ENCODE measurements at places on chromosomes 16 and 17.

DNA sequence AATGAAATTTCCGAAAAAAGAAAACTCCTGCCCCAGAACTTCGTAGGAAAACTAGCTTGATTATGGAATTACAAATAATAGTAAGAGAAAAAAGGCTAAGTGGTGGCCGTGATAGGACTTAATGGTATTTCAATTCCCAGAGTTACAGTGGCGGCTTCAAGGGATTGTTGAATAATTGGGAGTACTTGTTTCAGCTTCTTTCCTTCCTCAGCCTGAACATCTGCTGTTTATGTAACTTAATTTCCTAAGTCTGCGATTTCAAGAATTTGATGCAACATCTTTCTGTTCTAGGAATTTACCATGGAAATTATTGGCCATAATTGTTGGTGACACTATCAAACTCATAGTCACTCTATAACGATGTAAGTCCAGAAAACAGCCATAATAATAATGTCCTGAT lies 684 bp upstream of the APPBP2 start:
- peak; percentile 25 for DNase-seq

- DNase-seq, result peak; percentile 98
Observed at GRCh38 chr16:3945751-3946603, 65.5 kb upstream of the CREBBP start.

DNA sequence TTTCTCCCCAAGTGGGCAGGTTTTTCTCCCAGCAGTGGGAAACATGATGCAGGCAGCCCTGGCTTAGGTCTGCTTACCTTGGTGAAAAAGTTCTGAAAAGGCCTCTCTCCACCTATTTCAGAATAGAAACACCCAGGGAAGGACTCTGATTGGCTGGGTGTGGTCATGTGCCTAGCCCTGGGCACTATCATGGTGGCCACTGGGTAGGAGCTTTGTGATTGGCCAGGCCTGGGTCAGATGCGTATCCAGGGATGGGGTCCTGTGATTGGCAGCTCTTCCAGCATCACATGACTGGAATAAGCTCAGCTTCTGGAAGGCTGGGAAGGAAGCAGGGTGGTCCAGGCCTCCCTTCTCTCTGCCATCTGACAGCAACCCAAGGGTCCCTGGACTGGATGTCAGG lies 53.5 kb downstream of the ZDHHC7 start:
- no peak for DNase-seq

GRCh38 chr17:68832109-68832802 lies 122.9 kb downstream of the ABCA8 start:
- DNase-seq, result no peak

- DNase-seq, result peak; percentile 54
Observed at GRCh38 chr17:16942141-16943031, 29.5 kb downstream of the TNFRSF13B start.

- peak; percentile 6 for DNase-seq
Observed at GRCh38 chr16:51184702-51185433, 33.8 kb upstream of the SALL1 start.

DNA sequence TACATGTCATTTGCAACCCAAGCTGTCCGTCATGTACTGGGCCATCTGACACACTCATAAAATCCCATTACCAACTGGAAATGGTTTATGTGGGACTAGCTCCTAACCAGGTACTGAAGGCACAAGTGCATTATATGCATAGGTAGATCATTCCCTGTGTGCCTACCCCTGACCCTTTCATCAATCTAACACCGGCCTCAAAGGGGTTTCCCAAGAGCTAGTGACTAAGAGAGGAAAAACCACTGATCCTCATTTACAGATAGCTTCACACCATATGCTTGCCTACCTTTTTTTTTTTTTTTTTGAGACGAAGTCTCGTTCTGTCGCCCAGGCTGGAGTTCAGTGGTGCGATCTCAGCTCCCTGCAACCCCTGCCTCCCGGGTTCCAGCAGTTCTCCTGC lies 449.8 kb downstream of the SLC39A11 start:
- no peak for DNase-seq

DNA sequence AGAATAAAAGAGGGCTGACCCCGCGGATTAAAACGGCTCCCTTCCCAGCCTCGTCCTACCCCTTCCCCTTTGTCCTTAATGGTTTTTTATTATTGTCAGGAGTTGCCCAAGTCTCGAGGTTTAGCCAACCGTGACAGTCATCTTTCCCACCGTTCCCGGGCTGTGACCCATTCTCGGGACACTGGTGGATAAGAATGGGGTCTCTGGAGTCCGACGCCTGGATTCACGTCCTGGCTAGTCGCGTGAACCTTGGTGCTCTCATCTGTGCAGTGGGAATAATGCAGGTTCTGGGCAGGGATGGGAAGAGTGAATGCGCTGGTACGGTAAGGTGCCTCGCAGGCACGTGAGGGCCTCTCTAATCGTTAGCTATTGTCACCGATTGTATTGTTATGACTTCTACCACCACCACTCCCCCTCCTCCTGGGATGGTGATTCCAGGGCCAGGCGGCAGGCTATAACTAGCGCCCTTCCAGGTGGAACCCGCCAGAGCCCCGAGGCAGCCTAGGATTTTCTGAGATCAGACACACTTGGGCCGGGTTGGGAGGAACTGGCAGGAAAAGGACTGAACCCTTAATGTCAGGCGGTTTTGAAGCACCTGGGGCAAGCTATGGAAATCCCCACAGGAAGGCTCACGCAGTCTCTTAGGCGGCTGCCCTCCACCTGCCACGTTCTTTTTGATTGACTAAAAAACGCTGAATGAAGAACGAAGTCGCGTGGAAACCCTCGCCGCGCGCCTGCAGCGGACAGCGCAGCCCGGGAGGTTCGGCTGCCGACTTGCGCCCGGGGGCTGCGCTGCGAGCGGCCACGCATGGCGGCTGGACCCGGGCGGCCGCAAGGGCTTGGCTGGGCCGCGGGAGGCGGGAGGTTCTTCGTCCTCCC lies 2.7 kb downstream of the HS3ST3B1 start:
- DNase-seq, result no peak

GRCh38 chr17:48600244-48601098 lies 4.3 kb downstream of the HOXB6 start:
- DNase-seq, result no peak

DNA sequence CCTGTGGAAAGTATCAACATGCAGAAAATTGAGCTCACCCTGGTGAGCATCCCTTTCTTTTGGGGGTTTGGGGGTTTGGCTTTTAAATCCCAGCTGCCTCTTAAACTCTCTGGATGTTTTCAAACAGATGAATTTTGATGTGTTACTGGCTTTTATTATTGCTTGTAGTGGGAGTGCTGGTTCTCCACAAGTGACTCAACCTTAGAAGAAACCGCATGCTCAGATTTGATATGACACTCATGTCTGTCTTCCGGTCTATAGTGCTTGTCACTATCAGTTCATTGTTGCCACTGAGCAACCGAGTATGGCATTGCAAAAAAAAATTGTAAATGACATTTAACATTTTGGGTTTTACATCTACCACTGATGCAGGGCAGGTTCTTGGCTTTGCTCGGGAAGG lies 104.5 kb downstream of the HS3ST4 start:
- no peak for DNase-seq

GRCh38 chr17:49637050-49637449 lies 40.8 kb downstream of the SPOP start:
- DNase-seq, result peak; percentile 77

GRCh38 chr17:47855737-47856136 lies 4.8 kb upstream of the SP6 start:
- DNase-seq, result no peak

DNA sequence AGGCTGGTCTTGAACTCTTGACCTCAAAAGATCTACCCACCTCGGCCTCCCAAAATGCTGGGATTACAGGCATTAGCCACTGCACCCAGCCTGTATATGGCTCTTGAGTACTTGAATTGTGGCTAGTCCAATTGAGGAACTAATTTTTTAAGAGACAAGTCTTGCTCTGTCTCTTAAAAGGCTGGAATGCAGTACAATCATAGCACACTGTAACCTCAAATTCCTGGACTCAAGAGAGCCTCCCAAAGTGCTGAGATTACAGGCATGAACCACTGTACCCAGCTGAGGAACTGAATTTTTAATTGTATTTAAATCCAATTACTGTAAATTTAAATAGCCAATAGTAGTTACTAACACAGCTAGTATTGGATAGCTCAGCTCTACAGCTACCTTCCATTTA lies 50.6 kb downstream of the MED13 start:
- peak; percentile 20 for DNase-seq

DNA sequence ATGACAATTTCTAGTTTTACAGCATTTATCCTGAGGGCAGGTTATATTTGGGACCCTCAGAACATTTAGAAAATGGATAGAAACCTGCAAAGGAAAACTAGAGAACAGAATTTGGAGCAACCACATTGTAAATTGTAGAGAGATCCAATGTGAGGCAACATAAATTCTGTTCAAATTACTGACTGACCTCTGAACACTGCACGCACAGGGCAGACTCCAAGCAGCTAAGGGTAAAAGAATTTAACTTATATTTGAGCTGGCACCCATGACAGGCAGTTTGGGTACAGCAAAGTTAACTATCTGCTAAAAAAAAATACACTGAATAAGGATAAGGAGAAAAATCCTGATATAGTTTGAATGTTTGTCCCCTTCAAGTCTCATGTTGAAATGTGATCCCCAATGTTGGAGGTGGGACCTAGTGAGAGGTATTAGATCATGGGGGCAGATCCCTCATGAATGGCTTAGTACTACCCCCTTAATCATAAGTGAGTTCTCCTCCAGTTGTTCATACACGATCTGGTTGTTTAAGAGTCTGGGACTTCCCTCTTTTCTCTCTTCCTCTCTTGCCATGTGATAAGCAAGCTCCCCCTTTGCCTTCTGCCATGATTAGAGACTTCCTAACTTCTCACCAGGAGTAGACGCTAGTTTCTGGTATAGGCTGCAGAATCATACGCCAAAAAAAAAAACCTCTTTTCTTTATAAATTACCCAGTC lies 75.7 kb downstream of the FBXL20 start:
- DNase-seq, result no peak

DNA sequence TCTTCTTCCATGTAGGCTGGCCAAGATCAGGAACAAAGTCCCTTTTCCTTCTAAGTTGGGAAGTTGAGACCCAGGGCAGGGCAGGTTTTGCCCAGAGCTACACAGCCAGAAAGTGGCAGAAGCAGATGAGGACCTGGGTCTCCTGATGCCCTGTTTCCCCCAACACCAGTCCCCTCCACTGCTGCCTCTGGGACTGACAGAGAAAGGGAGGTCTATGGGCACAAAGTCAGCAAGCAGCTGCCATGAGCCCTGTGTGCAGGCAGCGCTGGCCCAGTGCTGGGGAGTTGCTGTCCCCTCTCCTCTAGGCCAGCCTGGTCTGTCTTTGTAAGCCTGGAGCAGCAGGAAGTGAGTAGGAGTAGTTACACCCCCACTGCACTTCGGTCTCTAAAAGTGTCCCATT lies 46.9 kb upstream of the NKD1 start:
- no peak for DNase-seq

DNA sequence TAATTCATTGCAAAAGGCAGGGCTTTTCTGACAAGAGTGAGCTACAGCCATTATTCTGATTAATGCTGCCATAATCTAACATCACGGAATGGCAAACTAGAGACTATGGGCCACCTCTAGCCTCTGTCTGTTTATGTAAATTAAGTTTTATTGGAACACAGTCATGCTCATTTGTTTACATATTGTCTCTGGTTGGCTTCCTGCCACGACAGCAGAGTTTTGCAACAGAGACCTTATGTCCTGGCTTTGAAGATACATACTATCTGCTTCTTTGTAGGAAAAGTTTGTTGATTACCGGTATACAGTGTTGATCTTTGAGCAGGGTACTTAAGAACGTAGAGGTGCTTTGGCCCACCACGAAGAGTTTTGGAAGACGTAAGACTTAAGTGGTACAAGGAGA lies 715.9 kb upstream of the RBFOX1 start:
- DNase-seq, result no peak

DNA sequence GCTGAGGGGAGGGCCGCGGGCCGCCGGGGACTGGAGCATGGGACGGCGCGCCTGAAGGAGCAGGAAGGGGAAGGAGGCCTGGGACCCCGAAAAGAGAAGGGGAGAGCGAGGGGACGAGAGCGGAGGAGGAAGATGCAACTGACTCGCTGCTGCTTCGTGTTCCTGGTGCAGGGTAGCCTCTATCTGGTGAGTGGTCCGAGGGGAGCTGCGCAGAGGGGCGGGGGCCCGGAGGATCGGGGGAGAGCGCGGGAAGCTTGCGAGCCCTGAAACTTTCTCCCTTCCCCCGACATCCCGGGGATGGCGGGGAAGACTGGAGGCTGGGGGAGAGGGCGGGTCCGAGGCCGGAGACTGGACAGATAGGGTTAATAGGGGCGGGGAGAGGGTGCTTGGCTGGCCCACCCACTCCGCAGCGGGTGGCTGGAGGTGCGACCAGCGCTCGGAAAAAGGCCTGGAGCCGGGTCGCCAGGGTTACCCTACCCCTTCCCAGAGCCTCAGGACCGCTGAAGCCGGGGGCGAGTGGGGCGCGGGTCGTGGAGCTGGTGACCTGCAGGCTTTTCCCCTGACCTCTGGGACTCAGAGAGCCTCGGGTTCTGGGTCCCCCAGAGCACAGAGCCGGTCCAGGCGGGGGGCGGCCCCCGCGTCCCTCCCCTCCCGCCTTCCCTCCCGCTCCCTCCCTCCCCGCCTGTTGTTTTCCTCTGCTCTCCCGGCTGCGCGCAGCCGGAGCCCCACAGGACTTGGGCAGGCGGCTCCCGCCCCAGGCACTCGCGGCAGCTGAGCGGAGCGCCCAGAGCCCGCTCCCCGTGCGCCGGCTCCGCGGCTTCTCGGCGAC lies 631 bp downstream of the NXPH3 start:
- DNase-seq, result peak; percentile 51

- no peak for DNase-seq
Observed at GRCh38 chr17:11999696-12000095, 2.4 kb upstream of the ZNF18 start.

DNA sequence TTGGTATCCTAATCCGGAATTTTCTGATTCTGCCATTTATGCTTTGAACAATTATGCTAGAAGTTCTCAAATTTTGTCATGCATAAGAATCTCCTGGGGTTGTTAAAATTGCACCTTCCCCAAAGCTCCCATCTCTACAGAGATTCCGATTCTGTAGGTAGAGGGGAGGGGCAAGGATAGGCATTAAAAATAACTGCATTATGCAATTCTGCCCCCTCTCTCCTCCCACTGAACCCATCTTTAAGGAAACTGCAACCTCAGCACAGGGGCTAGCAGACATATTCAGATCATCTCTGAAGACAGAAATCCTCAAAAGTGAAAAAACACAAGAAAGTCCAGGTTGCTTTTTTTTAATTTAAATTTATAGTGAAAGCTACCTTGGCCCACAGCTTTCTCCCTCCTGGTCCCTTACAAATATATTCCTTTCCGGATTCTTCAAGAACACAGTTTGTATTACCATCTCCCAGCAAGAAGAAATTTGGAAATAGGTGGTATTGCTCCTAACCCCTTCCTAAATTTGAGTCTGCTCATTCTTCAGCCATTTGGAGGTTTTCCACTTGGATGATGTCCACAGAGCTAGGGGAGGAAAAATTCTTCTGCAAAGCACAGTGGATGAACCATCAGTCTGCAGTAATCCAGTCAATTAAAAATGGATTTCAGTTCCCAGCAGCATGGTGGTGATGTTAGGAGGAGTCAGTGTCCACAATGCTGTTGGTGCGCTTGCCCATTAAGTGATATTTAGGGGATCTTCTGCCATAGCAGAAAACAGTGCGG lies 67.7 kb downstream of the RBFOX1 start:
- DNase-seq, result no peak

GRCh38 chr16:57093666-57094564 lies 1.5 kb downstream of the CPNE2 start:
- no peak for DNase-seq
